ENCODE measurements at places on chromosomes 6 and 20.
A peak's percentile ranks its signal among the peaks of the same experiment; 100 is the strongest.

- no peak for DNase-seq
Observed at GRCh38 chr20:44314870-44315269, 3.9 kb upstream of the FITM2 start.

- no peak for DNase-seq
Observed at GRCh38 chr20:62203378-62204030, 16.6 kb downstream of the HRH3 start.

DNA sequence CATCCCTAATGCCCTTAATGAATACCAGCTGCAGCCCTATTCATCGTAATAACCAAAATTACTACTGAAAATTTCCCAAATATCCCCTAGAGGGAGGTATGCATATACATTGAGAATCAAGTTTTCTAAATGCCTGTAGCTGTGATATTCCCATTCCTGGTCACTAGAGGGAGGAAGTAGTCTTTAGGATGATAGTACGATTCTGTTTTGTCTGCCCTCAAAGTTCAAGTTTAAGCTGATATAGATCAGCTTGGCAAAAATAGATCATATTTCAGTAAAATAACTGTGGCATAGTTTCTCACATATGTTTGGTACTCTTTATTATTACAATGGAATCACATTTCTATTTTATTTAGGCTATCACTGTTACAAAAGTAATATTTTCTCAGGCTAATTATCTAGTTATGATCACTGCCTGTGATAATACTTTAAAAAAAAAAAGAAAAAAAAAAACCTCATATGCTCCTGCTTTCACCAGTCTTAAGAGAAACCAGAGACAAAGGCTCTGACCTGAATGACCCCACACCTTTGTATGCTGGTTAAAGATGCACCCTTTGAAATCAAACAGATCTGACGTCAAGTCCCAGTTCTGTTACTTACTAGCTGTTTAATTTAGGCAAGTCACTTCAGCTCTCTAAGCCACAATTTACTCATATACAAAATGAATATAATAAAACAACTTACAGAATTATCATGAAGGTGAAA lies 11.0 kb downstream of the TSPYL1 start:
- no peak for DNase-seq

DNA sequence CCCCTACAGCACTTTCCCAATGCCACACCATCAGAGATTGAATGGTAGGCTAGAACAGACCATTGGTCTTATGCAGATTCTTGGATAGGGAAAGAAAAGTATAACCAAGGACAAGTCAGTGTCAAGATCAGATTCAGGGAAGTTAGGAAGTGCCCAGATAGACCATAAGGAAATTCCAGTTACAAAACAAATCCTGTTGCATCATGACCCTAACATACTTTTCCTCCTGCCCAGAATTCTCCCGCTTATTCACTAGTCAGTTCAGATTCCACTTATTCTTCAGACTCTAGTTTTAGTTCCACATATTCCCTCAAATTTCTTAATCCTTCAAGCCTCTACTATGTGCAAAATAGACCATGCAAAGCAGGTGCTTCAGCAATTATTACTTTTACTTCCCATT lies 20.7 kb downstream of the METTL24 start:
- no peak for DNase-seq

GRCh38 chr20:63697868-63698545 lies 1.6 kb downstream of the TNFRSF6B start:
- DNase-seq: no peak

GRCh38 chr6:122491919-122492555 lies 20.4 kb upstream of the SERINC1 start:
- DNase-seq: peak; percentile 55

All from stimulated activated CD8-positive, alpha-beta memory T cell treated with anti-CD3 and anti-CD28 coated beads, Interleukin-4, amount 100 ng/mL, for 1 hour (primary cell).